ENCODE measurements at places on chromosomes 11 and 22.

- DNase-seq: no peak
Observed at GRCh38 chr11:67043572-67044349, 12.9 kb upstream of the RHOD start.

GRCh38 chr22:36546092-36546804 is 17.3 kb upstream of the EIF3D start:
- DNase-seq: peak; percentile 16

DNA sequence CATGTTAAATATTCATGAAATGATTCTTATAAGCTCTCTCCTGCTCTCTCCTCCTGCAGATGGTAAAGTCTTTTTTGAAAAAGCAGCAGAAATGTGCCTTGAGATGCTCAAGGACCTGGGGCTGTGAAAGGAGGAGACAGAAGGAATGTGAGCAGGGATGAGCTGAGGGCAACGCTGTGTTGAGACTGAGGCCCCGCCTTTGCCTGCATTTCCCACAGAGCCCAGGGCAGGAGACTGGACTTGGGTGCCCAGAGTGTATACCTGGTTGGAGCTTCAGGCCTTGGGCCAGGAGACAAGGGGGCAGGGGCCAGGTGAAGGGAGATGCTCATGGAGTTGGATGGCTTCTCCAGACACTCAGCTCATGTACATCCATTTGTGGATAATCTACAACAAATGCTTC is 39.2 kb downstream of the CEP164 start:
- no peak for DNase-seq

DNA sequence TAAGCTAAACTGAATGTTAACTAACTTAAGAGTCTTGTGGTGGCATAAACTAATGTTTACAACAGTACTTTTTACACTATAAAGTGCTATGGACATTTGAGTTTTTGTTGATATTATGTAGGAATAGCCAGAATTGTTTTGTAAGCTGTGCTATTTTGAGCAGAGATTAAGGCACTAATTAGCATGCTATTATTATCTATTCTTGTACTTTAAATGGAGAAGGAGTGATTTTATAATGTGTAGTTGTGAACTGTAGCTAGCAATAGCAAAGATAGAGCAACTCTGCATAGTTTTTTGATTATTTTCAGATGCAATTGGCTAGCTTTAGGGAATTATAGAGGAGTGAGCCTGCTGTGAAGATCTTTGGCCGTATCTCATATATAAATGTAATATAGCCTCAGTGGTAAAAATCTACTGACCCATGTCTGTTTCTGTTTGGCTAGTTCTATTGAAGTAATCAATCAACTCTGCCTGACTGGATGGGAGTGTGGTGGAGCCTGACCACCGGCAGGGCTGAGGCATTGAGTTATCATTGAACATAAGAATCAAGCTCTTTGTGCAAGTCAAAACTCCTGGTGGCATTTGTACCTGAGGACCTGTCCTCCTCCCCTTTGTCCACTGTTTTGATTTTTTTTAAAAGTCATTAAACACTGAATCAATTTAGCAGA is 34.3 kb downstream of the NCAM1 start:
- no peak for DNase-seq

DNA sequence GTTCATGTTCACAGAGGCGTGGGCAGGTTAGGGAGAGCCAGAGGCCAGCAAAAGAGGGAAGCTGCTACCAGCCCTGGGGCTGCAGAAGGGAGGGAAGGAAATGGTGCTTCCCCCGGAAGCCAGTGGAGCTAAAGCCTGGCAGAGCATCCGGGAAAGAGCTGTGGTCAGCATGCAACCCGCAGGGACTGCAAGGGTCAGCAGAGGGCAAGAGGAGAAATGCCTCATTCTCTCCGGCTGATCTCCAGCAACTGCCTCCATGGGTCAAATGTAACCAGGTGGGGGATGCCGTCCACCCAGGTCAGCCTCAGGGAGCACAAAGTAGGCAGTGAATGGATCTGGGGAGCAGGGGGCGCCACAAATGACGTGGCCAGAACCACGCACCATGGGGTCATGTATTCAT is 36.9 kb upstream of the PRR5 start:
- no peak for DNase-seq

GRCh38 chr11:13376402-13376801 is 86.6 kb downstream of the BTBD10 start:
- DNase-seq: no peak

Data from activated T-helper 1 cell treated with anti-CD3 and anti-CD28 coated beads, Interleukin-12 subunit alpha, Interleukin-12 subunit beta, Interleukin-2, Interleukin-4 antibody, amounts not matched to agents 30 ng/mL and 10 ng/mL and 1 ng/mL, durations not matched to agents 14 hours and 24 hours and 36 hours (primary cell).